Upper lobe of left lung (tissue), 6 donors: ENCODE measurements at places on chromosomes 3 and 15. TPM values are rescaled to one million over a fixed set of nuclear protein-coding genes. Genes with fewer than 3 reads are reported as not detected.

The HYAL1 gene
- total RNA-seq: 59.0 TPM

The SMCO1 gene
- not detected for total RNA-seq

The FBLN2 gene
- 2.1 TPM for total RNA-seq

The TP63 gene
- total RNA-seq: 5.2 TPM

The ARMC8 gene
- 43.8 TPM for total RNA-seq

The DNAJA4 gene
- 30.4 TPM for total RNA-seq

The EPHA3 gene
- 0.55 TPM for total RNA-seq

The SLC28A2 gene
- total RNA-seq: not detected

The UBAP1L gene
- 3.3 TPM for total RNA-seq

The SEMA5B gene
- 0.69 TPM for total RNA-seq

The SHQ1 gene
- total RNA-seq: 30.1 TPM

The LMAN1L gene
- total RNA-seq: not detected

The PP2D1 gene
- not detected for total RNA-seq

The ALG1L2 gene
- not detected for total RNA-seq

The UBE2Q2 gene
- total RNA-seq: 37.7 TPM

The PLA2G4D gene
- total RNA-seq: not detected

The TMCO5A gene
- total RNA-seq: not detected

The SLCO3A1 gene
- 40.5 TPM for total RNA-seq

The SPTBN5 gene
- 3.4 TPM for total RNA-seq

The CCDC14 gene
- 23.3 TPM for total RNA-seq

The MB21D2 gene
- total RNA-seq: 6.5 TPM

The SLC6A20 gene
- 12.3 TPM for total RNA-seq

The CFAP91 gene
- total RNA-seq: 5.5 TPM

The CTXN2 gene
- total RNA-seq: not detected

The JAGN1 gene
- 28.1 TPM for total RNA-seq

The AMOTL2 gene
- total RNA-seq: 121 TPM

The FOXB1 gene
- not detected for total RNA-seq

The MRPS22 gene
- 32.4 TPM for total RNA-seq

The CPNE4 gene
- total RNA-seq: 0.47 TPM

The CHRM5 gene
- not detected for total RNA-seq

The CNTN4 gene
- total RNA-seq: 5.7 TPM

The SEMA3G gene
- 27.1 TPM for total RNA-seq

The CYB561D2 gene
- total RNA-seq: 35.4 TPM

The ZNF660 gene
- total RNA-seq: 2.2 TPM

The MED12L gene
- 1.5 TPM for total RNA-seq

The SERINC4 gene
- not detected for total RNA-seq

The JMJD7 gene
- total RNA-seq: 40.9 TPM

The CD80 gene
- 26.4 TPM for total RNA-seq

The EIF4A2 gene
- 231 TPM for total RNA-seq

The ERICH6 gene
- not detected for total RNA-seq
